ENCODE measurements at places on chromosomes 5 and 9.

- DNase-seq: no peak
These were observed 23.2 kb upstream of the TERT start for GRCh38 chr5:1317921-1318565.

DNA sequence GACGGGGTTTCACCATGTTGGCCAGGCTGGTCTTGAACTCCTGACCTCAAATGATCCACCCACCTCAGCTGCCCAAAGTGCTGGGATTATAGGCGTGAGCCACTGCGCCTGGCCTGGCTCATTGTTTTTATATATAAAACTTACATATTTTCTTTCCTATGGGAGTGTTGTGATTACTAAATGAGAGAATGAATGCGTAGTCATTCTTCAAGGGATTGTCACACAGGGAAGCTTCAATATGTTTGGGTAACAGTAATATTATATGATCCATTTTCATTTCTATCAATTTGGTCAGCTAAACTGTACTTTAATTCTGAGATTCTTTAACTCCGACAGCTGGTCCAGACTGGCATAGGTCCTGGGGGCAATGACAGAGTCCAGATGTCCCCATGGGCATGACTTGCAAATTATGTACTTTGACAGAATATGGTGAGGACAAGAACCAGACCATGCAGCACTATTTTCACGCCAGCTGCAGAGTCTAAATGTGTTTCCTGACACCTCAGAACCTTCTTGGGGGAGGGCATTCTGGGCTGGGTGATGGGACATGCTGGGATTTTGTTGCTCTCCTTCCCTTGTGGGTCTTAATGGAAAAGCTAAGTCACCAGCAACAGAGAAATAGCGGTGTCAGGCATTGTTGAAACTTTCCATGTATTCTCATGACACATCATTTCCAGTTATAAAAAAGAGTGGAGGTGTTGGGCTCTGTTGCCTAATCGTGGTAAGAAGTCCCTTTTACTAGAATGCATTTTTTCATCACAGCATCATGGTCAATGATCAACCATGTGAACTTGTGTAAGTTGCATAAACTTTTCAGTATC is 40.9 kb upstream of the TNC start:
- no peak for DNase-seq

DNA sequence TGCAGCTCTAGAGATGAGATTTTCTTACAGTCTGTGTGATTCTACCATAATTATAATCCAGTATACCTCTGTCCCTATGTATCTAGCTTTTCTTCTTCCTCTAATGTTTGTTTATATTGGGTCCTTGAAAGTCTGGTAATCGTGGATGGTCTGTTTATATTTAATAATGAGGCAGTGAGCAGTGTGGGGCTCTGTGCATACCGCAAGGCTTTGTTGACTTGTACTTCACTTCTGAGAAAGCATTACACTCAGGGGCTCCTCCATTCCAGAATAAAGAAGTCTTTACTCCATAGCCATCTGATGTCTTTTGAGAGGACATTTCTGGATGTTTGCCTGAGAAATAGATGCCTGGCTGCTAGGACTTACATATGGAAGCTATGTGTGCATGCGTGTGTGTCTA is 4.5 kb upstream of the MPDZ start:
- no peak for DNase-seq

- no peak for DNase-seq
These were observed 425.2 kb downstream of the GADD45G start for GRCh38 chr9:90029996-90030395.

DNA sequence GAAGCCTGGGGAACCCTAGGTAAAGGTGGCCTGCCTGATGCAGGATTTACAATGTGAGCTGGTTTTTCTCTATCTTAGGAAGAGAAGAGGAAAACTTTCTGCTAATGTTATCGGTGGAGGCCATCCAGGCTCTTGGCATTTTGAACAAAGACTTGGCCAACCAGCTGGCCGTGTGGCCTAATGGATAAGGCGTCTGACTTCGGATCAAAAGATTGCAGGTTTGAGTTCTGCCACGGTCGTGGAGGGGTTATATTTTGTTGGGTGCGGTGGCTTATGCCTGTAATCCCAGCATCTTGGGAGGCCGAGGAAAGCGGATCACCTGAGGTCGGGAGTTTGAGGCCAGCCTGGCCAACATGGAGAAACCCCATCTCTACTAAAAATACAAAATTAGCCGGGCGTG is 9.6 kb downstream of the C9orf152 start:
- no peak for DNase-seq

GRCh38 chr9:13911473-13911872 is 402.5 kb downstream of the NFIB start:
- DNase-seq: no peak

DNA sequence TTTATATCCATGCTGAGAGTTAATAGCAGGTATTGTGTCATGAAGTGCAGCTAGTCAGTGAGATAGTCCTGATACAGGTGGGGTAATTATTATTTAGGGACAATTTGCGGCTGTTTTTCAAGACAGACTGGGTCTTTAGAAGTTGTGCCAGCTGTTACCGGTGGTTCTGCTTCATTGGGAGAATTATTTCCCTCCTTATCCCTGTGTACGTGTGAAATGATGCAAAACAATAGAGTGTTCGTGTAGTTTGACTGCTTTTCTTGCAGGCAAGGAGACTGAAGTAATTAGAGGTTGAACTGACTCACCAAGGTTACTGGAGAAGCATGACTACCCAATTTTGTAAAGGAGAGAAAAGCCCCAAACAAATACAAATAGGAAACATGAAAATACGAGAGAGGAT is 101.7 kb downstream of the ARRDC3 start:
- DNase-seq: no peak

DNA sequence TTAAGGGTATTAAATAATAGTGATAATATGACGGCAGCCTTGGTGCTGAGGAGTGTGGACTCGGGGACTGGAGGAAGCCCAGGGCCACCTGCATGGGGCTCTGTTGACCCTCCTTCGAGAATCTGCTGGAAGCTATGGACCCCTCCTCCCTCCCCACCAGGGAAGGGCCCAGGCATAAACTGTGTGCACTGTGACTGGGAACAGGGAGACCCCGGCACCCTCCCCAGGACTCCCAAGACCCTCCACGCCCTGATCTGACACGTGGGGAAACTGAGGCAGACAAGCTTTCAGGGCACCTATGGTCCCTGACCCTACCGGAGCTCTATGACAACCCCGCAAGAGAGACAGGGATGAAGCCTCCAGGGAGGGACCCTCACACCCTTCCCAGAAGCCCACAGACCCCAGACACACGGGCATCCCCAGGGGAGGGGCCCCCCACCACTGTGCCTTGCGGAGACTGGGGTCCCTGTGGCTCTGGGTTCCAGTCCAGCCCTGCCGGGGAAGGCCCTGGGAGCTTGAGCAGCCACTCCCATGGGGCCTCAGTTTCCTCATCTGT is 6.5 kb upstream of the EGFL7 start:
- DNase-seq: no peak

- DNase-seq: no peak
These were observed 21.0 kb downstream of the RALGPS1 start for GRCh38 chr9:126935630-126936029.

- DNase-seq: no peak
These were observed 26.2 kb downstream of the TYRP1 start for GRCh38 chr9:12719431-12719830.

- no peak for DNase-seq
These were observed 342.4 kb downstream of the RASEF start for GRCh38 chr9:82720515-82720914.

DNA sequence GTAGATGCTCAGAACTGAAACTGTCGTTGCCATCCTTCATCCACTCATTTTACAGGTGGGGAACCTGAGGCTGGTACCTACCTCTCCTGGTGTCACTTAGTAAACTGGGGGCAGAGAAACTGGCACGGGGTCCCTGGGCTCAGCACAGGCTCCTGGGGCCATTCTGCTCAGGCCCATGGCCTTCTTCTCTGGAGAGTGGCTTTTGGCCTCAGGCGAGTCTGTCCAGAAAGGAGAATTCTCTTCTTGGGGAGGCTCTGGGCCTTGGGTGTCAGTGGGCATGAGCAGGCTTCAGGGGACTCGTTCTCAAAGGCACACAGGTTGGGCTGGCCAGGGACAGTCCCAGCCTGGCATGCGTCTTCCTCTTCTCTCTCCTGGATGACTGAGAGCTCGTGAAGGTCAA is 24.6 kb downstream of the COL5A1 start:
- DNase-seq: no peak

DNA sequence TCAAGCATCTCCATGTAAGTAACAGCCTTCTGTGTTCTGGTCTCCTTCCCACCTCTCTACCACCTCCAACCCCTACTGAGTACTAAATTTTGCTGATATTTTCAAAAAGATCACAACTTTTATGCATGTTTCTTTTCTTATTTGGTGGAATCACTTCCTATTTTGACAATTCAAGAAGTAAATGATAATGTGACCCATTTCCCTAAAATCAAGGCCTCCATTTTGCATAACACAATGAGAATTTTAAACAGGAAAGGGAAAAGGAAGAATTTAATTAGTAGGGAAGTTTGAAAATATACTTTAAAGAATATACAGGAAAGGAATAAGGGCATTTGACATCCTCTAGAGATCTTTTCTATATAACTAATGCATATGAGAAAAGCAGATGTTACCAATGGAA is 212.9 kb upstream of the RASA1 start:
- DNase-seq: no peak

DNA sequence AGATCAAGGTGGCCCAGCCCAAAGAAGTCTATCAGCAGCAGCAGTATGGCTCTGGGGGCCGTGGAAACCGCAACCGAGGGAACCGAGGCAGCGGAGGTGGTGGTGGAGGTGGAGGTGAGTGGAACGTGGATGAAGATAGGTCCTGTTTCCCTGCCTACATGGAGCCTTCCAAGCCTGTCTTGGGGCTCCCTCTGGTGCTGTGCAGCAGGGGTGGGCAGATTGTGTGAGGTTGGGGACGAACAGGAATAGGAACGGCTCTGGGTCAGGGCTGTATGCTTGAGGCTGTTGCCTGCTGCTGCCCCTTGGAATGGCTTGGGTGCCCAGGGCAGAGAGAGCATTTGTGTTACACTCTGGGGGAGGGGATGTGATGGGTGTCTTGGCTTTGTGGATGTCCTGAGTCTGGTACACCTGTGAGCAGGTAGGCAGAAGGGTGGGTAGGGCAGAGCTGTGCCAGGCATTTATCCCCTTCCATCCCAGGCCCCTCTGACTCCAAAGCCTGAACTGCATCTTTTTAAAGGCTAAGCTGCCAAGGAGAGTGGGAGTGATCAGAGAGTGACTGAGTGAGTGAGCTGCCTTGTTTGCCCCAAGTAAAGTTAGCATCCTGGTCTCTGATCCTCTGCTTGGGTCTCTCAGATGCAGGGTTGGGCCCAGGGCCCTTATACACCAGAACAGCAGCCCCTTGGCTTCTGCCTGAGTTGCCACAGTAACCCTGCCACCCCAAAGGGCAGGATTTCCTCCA is 5.2 kb downstream of the HNRNPAB start:
- no peak for DNase-seq

DNA sequence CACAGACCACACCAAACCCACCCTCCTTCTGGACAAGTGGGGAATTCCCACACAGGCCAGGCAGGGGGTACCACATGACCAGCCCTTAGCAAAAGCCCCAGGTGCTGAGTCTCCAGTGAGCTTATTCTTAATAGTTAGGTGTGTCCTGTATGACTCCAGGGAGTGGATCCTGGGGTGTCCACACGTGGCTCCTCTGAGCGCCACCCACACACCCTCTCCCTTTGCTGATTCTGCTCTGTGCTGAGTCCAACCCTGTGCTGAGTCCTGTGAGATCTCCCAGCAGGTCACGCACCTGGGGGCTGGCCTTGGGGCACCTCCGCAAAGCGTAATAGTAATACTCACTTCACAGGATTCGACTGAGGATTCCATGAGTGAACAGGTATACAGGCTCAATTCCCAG is 12.7 kb downstream of the LRRC14B start:
- no peak for DNase-seq

- no peak for DNase-seq
These were observed 34.4 kb downstream of the CFAP90 start for GRCh38 chr5:7816535-7816901.

- DNase-seq: no peak
These were observed at the start of gene PCDHA11 for GRCh38 chr5:140868721-140869554. TSS of gene PCDHA11 (plus strand) at chr5:140868957. CDS start at chr5:140869104, 147 bp downstream.

DNA sequence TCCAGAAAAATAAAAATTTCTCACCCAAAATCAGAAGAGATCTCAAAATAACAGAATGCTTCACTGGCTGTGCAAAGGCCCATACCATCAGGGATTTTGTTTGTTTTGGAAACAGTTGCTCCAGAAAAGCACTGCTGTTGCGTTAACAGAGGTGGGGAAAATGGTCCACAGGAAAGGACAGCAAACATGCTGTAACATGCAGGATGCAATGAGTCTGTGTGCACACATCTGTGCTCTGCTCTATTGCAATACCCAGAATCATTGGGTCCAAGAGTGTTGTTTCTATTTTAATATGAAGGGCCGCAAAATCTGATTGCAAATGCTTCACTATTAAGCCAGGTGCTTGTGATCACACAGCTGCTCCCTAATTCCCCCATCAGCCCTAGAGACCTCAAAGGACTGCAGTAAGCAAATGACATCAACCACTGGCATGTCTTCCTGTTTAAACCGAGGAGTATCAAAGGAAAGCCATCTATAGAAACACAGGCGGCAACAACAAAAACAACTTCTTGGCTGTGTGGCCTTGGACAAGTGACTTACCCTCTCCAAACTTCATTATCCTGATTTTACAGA is 141.0 kb downstream of the DCP2 start:
- no peak for DNase-seq

- DNase-seq: no peak
These were observed 6.8 kb upstream of the DENND4C start for GRCh38 chr9:19223724-19224123.

DNA sequence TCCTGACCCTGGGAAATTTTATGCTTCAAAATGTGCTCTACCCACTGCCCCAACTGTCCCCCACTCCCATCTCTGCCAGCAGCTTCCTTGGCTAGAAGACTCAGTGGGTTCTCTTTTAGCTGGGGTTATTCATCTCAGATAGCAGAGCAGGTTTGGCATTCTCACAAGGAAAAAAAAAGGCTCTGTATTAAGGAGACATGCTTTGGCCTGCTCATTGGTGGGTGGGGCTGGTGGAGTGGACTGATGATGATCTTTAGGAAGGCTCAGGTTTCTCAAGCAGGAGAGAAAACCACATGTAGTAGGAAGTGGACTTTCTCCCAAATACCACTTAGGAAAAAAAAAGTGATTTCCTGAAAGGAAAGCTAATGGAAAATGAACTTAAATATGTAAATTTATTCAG is 279.2 kb upstream of the ZNF462 start:
- DNase-seq: no peak

- DNase-seq: no peak
These were observed 272.7 kb upstream of the MVB12B start for GRCh38 chr9:126053913-126054312.

- no peak for DNase-seq
These were observed 152.7 kb downstream of the ADCY2 start for GRCh38 chr5:7548596-7548995.

All from cortex of kidney (tissue), 1 donor.